Nasal cavity respiratory epithelium epithelial cell of viscerocranial mucosa (primary cell): ENCODE measurements at places on chromosomes 1 and 21. TPM values are rescaled to one million over a fixed set of nuclear protein-coding genes. Genes with fewer than 3 reads are reported as not detected.

Gene EIF3I
- 235 and 510 TPM in 2 replicates for total RNA-seq

Gene FAM177B
- not detected in 2 replicates for total RNA-seq

Gene HMGCL
- total RNA-seq = 45.8 and 51.3 TPM in 2 replicates

Gene BNIPL
- 3.3 and 7.5 TPM in 2 replicates for total RNA-seq

Gene PADI4
- total RNA-seq = not detected in 2 replicates

Gene FCGR1A
- not detected in 2 replicates for total RNA-seq

Gene WNT3A
- total RNA-seq = under 0.01 and 0.07 TPM in 2 replicates

Gene OR14K1
- not detected in 2 replicates for total RNA-seq

Gene C1orf74
- 13.0 and 14.7 TPM in 2 replicates for total RNA-seq

Gene DONSON
- 4.8 and 10.3 TPM in 2 replicates for total RNA-seq

Gene STMN1
- 24.9 and 44.0 TPM in 2 replicates for total RNA-seq

Gene MLLT11
- total RNA-seq = 1.7 and 3.3 TPM in 2 replicates

Gene OR6N1
- total RNA-seq = not detected in 2 replicates

Gene GJA5
- under 0.01 TPM in 1 of 2 replicates, not detected in the other for total RNA-seq

Gene RIPPLY3
- under 0.01 and 0.07 TPM in 2 replicates for total RNA-seq

Gene GUCA2B
- total RNA-seq = not detected in 2 replicates

Gene ATP1A4
- not detected in 2 replicates for total RNA-seq
